Hematopoietic multipotent progenitor cell treated with erythropoietin and hydrocortisone succinate and interleukin-3 and kit ligand, for 17 days (in vitro differentiated cells): ENCODE measurements at places on chromosomes 1 and 21.

GRCh38 chr1:20188455-20188817 lies 2.1 kb upstream of the PLA2G2C start:
- DNase-seq, result no peak

DNA sequence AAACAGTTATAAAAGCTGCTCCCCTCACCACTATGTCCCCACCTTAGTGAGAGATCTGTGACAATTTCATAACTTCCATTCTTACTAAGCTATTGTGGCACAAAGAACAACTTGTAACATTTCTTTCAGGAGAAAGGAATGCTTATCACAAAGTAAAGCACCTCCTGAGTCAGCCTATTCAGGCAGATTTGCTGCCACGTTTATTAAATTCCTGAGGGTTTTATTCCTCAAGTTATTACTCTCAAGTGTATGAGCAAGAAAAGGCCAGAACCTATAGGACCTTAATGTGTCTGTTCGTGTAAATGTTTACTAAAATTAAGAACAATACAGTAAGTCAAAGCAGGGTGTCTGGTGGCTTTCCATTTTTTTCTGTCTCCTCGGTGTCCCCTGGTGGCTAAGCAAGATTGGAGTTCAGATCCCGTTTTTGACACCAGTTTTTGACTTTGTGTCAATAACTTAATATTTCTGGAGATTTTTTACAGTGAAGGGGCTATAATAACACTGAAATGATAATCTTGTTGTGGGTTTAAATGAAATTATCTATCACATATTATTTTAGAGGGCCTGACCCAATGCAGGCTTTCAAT lies 1539.6 kb downstream of the BRINP3 start:
- DNase-seq, result no peak

- DNase-seq, result peak; percentile 44
These were observed 846 bp upstream of the PER3 start for GRCh38 chr1:7783178-7783711.

GRCh38 chr21:41972511-41973205 lies 18.8 kb upstream of the C2CD2 start:
- DNase-seq, result no peak

- DNase-seq, result no peak
These were observed 5.1 kb downstream of the SH2D1B start for GRCh38 chr1:162406811-162407210.

- no peak for DNase-seq
These were observed 436.1 kb upstream of the ADAMTS5 start for GRCh38 chr21:27403011-27403410.

DNA sequence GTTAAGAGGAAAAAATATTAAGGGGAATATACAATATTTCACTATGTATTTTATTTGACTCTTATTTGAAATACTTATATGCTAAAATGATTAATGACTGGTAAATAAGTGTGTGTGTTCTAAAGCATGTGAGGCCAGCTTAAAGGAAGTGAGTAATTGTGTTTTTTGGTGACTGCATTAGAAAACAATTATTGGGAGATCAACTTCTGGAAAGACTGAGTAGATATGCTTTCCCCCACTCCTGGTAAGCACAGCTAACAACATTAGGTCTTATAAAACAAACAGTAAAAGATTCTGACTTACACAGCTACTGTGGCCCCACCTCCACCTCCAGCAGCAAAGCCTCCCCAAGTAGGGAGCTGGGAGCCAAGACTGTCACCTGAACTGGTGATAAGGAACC lies 403.0 kb downstream of the SRGAP2C start:
- DNase-seq, result no peak

- no peak for DNase-seq
These were observed 538.9 kb downstream of the NPHP4 start for GRCh38 chr1:5453347-5453746.

DNA sequence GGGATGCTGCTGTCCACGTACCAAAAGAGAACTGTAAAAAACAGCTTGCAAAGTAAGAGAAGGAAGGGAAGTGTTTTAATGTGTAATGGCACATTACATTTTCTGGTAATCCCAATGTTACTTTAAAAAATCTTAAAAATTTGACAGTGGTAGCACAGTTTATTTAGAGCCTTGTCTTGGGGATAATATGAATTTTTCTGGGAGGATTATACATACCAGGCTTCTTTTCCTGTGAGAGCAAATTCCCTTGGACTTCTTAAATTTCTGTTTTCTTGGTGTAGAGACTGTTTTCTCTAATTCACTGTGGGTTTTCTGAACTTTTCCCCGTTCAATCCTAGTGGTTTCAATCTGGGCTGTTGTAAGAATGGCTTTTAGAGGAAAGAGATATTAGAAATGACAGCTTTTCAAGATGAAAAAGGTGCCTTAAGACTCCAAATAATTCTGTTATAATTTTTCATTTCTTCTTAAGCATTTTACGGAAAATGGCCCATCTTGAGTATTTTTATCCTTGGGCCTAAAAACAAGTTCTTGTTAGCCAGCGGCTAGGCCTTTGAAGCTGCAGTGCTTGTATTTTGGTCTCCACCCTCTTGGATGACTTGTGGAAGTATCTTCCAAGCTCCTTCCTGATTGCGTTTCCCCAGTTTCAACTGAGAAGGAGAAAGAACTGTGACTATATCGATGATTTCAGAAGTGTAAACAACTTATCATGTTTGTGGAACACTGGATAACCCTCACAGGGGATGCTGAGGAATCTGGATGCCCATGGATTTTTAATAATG lies 70.0 kb downstream of the LEPR start:
- DNase-seq, result no peak
